ENCODE measurements at places on chromosomes 5 and 9. TPM values are rescaled to one million over a fixed set of nuclear protein-coding genes. Genes with fewer than 3 reads are reported as not detected.

The CREB3 gene
- 53.6 TPM for polyA plus RNA-seq

The SPATA31C1 gene
- not detected for polyA plus RNA-seq

The ANXA6 gene
- polyA plus RNA-seq: 351 TPM

The CNTNAP3 gene
- polyA plus RNA-seq: not detected

The TOPORS gene
- polyA plus RNA-seq: 26.1 TPM

The FOXD4L4 gene
- polyA plus RNA-seq: not detected

The F2RL1 gene
- 4.8 TPM for polyA plus RNA-seq

The FREM1 gene
- not detected for polyA plus RNA-seq

The LIFR gene
- polyA plus RNA-seq: not detected

The WNT8A gene
- polyA plus RNA-seq: not detected

DNA sequence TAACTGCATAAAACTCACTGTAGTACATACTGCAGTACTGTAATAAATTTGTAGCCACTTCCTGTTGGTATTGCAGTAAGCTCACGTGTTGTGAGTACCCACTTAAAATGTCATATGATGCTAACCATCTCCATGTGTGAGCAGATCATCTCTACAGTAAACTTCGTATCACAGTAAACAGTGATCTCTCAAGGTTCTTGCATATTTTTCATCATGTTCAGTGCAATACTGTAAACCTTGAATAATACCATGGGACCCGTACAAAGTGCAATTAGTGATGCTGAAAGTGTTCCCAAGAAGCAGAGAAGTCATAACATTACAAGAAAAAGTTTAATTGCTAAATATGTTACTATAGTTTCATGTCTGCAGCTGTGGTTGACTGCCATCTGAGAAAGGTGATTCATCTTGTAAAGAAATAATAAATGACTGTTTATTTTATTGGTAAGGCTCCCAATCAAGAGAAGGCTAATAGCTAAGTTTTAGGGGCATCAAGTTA is 253.8 kb upstream of the POU5F2 start:
- no peak for DNase-seq

DNA sequence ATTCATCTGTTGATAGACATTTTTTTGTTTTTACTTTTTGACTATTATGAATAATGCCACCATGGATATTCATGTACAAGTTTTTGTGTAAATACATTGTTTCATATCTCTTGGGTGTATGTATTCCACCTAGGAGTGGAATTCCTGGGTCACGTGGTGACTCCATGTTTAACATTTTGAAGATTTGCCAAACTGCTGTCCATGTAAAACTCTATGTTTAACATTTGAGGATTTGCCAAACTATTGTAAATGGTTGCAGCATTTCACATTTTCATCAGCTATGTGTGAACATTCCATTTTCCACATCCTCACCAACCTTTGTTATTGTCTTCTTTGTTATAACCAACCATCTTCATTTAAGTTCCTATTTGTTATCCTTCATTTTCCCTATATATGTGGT is 12.2 kb downstream of the TMEFF1 start:
- no peak for DNase-seq

DNA sequence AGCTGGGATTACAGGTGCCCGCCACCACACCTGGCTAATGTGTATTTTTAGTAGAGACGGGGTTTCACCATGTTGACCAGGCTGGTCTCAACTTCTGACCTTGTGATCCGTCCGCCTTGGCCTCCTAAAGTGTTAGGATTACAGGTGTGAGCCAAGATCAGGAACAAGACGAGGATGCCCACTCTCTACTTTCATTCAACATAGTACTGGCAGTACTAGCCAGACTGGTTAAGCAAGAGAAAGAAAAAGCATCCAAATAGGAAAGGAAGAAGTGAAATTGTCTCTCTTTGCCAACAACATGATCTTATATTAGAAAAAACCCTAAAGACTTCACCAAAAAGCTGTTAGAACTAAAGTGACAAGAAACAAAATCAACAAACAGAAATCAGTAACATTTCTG is 7.4 kb upstream of the ENDOG start:
- no peak for DNase-seq

GRCh38 chr5:42366051-42366450 is 57.2 kb upstream of the GHR start:
- DNase-seq: no peak

DNA sequence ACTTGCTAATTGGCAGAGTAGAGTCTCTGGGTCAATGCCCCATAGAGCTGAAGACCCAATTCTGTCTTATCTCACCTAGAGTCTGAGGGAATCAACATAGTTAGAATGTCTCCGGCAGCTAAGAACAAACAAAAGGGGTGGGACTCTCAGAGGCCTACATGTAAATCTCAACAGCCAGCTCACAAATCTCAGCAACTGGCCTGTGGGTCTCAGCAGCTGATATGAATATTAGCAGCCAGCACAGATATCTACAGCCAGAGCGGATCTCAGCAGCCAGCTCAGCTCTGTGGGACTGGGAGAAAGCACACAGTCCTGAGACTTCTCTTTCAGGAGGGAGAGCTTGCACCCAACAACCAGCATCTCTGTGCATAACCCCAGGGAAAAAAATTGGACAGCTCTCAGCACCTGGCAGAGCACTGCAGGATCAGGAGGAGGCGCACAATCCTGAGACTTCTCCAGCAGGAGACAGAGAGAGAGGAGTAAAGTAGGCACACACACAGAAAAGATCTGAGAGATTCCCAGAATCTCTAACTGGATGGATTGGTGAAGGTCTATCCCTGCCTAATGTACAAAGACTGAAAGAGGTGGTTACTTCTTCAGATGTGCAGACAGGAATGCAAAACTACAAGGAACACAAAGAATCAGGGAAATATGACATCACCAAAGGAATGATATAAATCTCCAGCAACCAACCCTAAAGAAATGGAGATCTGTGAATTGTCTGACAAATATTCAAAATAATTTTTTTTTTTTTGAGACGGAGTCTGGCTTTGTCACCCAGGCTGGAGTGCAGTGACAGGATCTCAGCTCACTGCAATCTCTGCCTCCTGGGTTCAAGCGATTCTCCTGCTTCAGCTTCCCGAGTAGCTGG is 29.2 kb downstream of the KLF4 start:
- no peak for DNase-seq

DNA sequence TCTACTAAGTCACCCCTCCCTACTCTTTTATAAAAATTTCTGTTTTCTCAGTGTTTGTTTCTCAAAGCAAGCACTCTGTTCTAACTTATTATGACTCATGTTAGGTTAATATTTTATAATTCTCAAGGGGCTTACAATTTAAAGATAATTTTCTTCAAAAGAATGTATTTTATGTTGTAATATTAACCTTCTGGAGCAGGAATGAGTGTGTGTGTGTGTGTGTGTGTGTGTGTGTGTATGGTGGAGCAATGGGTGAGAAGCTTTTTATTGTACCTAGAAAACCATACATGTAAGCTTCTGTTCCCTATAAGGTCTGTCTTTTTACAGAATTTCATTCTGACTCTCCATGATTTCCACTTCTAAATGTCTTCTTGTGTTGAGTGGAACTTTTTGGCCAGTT is 63.0 kb downstream of the PBX3 start:
- no peak for DNase-seq

GRCh38 chr5:73019766-73020165 is 63.9 kb downstream of the FCHO2 start:
- DNase-seq: no peak

DNA sequence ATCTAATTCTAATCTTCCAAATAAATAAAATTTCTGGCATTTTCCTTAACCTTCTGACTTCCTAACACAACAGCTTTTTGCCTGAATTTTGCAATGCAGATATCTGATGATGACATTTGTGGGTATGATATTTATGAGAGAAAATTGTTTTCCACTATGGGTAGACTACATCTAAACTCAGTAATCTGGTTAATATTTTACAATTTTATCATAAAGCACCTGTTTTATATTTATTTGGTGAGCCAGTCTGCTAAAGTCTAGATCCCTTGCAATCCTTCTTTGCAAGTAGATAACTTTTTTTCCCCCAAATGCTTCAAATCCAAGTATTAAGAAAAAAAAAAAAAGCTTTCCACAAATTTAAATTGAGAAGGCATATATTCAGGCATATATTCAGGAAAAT is 246.2 kb upstream of the DAB2 start:
- DNase-seq: no peak

DNA sequence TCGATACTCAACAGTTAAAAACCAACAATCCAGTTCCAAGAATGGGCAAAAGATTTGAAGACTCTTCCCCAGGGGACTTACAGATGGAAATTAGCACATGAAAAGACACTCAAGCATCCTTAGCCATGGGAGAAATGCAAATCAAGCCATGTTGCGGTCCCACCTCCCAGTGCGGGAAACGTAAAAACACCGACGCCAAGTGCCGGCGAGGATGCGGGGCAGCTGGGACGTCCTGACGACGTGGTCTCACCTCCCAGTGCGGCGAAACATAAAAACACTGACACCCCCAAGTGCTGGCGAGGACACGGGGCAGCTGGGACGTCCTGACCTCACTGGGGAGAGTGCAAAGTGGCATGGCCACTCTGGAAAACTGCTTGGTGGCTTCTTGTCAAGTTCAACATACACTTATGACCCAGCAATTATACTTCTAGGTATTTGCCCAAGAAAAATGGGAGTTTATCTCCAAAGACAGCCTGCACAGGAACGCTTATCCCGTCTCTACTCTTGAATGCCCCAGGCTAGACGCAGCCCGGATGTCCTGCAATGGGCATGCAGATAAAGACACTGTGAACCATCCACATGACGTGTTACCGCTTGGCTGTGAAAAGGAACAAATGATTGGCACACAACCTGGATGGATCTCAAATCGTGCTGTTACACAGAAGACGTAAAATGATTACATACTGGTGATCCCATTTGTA is 60.1 kb upstream of the UBAC1 start:
- DNase-seq: no peak

GRCh38 chr5:159951834-159952233 is 35.6 kb downstream of the ADRA1B start:
- no peak for DNase-seq

- DNase-seq: no peak
Measured at GRCh38 chr5:169185626-169186025, 115.3 kb downstream of the SLIT3 start.

DNA sequence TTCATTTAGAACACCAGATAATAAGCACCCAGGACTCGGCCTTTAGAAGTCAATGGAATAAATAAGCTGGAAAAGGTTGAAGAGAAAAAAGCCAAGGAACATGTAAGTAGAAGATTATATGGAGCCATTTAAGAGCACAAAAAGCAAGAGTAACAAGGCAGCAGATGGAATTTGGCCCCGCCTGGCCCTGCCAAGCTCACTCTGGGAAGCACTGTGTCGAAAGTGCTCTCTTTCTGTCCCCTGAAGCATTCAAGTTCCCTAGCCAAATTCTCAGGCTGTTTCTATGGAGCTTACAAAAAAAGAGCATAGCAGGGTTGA is 73.0 kb upstream of the GPR151 start:
- DNase-seq: no peak

- no peak for DNase-seq
Measured at GRCh38 chr5:159878988-159879471, 37.3 kb upstream of the ADRA1B start.

DNA sequence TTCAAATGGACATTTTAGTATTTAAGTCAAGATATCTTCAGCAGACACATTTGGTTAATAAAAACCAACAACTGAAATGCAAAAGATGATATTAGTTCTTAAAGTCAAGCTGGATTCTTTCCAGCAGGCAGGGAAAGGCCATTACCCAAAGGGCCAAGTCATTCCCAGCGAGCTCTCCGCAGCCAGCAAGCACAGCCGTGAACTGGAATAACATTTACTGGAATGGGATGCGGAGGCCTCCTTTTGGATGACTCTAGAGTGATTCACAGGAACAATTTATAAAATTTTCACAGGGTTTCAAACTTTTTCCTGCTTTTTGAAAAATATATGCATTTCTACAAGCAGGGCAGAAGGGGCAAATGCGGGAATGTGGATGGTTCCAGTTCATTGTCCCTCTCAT is 76.6 kb upstream of the DAB2 start:
- DNase-seq: no peak

DNA sequence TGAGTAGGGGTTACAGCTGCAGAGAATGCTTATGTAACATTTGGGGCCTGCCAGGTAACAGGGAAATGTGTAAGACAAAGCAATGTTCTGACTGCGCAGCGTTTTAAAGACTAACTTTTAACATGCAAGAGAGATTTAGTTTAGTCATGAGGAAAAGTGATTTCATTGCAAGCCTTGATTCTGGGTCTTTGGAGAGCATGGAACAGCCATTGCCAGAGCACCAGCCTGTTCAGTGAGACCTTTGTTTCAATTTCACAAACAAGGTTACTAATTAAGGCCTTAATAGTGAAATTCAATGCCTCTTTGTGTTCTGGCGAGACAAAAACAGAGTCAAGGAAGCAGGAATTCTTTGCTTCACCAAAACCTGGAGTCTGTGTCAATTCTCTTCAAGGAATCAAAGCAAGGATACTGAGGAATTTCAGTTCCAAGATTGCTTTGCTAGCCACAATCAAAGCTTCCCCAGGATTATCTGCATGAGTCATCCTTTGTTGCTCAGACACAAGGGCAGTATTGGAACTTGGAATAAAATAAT is 14.4 kb downstream of the CKMT2 start:
- no peak for DNase-seq

Measured in CD8-positive, alpha-beta memory T cell (primary cell).